Fibroblast of the aortic adventitia (primary cell): ENCODE measurements at places on chromosomes 5 and 9.

- DNase-seq = no peak
Observed at GRCh38 chr5:91319667-91320066, 63.5 kb downstream of the ARRDC3 start.

DNA sequence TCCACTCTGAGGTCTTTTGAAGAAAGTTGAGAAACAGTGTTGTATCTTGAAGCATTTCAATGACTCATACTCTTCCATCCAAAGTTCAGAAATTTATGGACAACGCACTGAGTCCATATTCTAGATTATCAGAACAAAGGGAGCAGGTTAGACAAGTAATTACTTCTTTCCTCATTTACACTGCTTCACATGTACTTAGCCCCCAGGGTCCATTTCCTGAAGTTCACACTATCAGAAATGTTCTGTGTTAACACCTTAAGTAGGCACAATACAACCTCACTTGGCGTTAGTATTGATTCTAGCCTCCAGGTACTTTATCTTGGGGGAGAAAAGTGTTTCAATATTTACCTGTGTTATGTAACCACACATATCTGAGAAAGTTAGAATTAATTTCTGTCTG, 487.9 kb upstream of the DMAC1 start:
- no peak for DNase-seq

DNA sequence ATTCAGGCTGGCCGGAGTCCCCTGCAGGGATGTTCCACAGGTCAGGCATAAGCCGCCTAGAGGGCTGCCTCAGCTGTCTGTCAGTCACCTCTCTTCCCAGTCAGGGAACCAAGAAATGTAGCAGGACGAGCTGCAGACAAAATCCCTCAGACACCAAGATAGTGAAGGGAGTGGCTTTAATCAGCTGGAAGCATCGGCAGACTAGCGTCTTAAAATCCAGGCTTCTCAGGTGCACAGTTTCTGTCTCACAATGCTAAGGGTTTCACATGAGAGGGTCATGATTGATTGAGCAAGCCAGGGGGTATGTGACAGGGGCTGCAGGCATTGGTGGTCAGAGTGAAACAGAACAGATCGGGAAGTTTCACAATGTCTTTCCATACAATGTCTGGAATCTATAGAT, 247.2 kb downstream of the CDH10 start:
- DNase-seq = no peak

- no peak for DNase-seq
Observed at GRCh38 chr9:95193067-95193466, 124.4 kb downstream of the FANCC start.

- DNase-seq = no peak
Observed at GRCh38 chr9:126839301-126839700, 21.1 kb upstream of the ZBTB34 start.

GRCh38 chr5:10984021-10984715, 223.1 kb upstream of the DAP start:
- DNase-seq = no peak

DNA sequence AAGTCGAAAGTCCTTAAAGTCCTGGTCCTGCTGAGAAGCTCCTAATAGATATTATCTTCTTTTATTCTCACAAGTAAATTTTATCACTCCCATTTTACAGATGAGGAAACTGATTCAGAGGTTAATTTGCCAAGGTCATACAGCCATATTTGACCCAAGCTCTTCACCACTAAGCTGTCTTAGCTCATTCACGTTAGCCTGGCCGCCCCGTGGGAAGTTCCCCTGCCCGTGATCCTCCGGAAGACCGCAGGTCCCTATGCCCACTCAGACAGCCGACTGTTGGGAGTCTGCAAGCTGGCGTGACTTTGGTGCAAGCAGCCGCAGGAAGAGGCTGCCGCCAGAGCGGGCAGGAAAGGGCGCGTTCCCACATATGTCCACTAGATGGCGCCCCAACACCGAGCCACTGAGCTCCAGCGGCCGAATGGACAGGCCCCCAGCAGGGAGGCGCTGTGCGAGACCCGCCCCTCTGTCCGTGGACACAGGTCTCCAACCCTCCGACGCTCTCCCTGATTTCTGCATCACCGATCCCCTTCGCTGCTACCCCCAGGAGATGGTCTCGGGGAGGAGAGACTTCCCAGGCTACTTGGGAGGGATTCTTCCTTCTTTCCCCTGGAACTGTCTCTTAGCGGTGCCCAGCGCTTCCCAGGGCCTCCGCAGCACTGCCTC, 10.0 kb upstream of the ARAP3 start:
- DNase-seq = peak; percentile 71

DNA sequence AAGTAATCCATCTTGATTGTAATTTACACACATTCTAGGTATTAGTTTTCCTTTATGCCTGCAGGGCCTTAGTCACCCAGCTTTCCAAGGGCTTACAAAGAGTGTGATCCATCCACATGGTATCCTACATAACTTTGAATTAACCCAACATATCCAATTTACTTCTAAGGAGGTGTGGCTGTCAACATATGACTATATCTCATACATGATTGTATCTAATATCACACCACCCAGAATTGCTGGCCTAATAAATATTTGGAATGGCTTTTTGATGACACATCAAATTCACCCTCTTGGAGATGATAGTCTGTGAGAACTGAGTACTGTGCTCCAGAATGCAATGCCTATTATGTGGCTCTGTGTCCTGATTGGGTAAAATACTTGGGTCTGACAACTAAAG, 363.3 kb upstream of the GRIN3A start:
- no peak for DNase-seq

- peak; percentile 80 for DNase-seq
Observed at GRCh38 chr5:32710550-32711361, at the start of gene NPR3. NPR3 (plus strand) TSS chr5:32711321; CDS start chr5:32711777, 456 bp downstream.

GRCh38 chr5:168707716-168708695, 128.8 kb upstream of the PANK3 start:
- no peak for DNase-seq

- DNase-seq = peak; percentile 41
Observed at GRCh38 chr5:125142458-125142857, 396.0 kb upstream of the ZNF608 start.

DNA sequence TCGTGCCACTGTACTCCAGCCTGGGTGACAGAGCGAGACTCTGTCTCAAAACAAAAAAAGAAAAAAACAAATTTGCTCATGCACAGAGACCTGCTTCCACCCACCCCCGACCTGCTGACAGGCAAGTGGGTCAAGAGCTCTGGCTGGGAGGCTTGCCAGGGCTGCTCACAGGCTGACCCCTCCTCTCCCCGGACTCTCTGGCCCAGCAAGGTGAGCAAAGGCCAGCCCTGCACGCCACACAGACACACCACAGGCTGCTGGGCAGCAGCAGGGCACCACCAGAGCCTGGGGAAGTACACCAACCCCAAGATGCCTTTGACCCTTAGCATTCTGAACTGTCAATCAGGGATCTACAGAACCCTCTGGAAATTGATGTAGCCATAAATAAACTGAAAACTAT, 29.2 kb downstream of the NSUN2 start:
- no peak for DNase-seq

GRCh38 chr5:56278335-56278753, 45.2 kb upstream of the ANKRD55 start:
- DNase-seq = peak; percentile 14

DNA sequence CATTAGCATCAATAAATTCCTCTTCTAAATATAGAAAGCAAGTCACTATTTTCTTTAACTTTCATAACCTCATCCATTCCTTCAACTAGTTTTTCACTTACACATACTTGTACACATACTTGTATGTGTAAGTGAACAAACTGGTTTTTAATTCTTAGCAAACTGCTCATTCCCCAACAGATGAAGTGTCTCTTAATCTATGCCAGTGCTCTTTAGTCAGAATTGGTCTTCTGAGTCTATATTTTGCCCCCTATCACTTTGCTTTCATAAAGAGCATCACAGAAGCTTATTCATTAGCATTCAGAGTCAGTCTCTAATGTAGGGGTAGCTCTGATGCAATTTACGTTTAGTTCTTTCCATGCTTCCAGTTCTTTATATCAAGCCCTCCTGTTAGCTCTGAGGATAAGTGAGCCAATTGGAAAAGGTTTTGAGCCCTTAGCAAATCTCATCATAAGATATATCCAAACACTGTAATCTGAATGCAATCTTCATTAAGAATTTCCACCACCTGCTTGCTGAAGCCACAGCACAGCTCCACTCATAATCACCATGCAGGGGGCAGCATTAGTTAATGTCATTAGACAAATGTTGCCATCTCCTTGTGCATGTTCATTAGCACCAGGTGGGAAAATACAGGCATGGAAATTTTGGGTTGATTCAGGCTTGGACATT, 178.5 kb upstream of the SLC24A2 start:
- no peak for DNase-seq

- DNase-seq = no peak
Observed at GRCh38 chr9:98925956-98926355, 17.8 kb upstream of the COL15A1 start.

- no peak for DNase-seq
Observed at GRCh38 chr9:16954040-16954439, 83.6 kb upstream of the BNC2 start.

- DNase-seq = no peak
Observed at GRCh38 chr9:129866394-129867135, 31.3 kb downstream of the USP20 start.

DNA sequence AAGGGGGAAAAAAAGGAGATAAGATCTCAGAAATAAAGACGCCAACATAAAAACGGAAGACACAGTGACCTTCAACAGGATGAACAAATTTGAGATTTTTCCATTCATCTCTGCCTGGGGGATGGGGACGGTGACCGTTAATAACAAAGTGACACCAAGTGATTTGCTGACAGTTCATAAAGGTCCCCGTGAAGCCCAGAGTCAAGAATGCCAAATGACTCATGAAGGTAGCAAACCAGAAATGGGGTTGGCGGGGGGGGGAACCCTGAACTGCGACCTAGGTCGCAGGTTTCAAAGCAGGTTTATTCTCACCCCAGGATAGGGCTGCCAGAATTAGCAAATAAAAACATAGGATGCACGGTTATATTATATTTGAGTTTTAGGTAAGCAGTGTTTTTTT, 21.1 kb upstream of the SHB start:
- no peak for DNase-seq

GRCh38 chr5:1743061-1743768, 56.4 kb downstream of the MRPL36 start:
- DNase-seq = no peak

DNA sequence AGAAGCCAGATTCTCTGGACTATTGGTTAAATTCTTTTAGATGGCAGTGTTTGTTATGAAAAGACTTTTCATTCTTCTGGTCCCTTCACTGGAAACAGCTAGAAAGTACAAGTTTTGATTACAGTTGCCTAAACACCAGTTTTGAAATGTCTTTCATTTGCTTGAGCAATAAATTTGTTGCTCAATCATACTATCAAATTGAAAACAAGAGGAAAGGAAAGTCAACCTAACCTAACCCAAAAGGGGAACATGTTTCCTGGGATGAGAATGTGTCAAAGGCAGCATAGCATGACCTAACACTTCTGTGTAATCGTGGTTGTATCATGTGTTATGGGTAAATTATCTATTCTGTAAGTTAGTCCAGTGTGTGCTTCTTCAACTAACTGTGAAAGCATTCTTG, 213.2 kb downstream of the TMC1 start:
- no peak for DNase-seq

DNA sequence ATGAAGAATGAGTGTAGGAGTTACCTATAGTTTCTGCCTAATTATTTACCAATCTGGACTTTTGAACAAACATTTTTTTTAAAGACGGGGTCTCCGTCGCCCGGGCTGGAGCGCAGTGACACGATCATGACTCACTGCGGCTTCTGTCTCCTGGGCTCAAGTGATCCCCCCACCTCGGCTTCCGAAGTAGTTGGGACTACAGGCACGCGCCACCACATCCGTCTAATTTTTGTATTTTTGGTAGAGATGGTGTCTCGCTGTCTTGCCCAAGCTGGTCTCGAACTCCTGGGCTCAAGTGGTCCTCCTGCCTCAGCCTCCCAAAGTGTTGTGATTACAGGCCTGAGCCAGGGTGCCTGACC, 1.5 kb downstream of the CTNNA1 start:
- no peak for DNase-seq

- no peak for DNase-seq
Observed at GRCh38 chr5:87836696-87837095, 424.0 kb upstream of the CCNH start.

- DNase-seq = no peak
Observed at GRCh38 chr5:53814819-53815218, 254.4 kb downstream of the NDUFS4 start.

- no peak for DNase-seq
Observed at GRCh38 chr5:45507178-45507577, 189.0 kb downstream of the HCN1 start.

DNA sequence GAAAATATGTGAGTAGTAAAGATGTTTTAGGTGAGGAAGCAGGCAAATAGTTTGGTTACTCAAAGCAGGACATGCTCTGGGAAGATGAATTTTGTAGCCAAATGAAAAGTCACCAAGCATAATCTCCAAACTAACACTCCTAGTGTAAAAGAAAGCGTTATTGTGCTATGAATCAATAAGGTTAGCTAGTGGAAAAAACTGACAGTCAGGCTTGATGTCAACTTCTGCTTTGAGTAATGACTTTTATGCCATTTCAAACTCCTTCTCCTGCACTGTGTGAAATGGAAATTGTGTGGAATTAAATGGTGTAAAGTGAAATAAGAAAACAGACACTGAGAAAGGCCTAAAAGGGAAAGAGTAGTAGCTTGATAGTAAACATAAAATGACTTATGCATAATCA, 637.2 kb upstream of the DMAC1 start:
- DNase-seq = no peak

- no peak for DNase-seq
Observed at GRCh38 chr5:153030755-153031725, 459.4 kb upstream of the GRIA1 start.

DNA sequence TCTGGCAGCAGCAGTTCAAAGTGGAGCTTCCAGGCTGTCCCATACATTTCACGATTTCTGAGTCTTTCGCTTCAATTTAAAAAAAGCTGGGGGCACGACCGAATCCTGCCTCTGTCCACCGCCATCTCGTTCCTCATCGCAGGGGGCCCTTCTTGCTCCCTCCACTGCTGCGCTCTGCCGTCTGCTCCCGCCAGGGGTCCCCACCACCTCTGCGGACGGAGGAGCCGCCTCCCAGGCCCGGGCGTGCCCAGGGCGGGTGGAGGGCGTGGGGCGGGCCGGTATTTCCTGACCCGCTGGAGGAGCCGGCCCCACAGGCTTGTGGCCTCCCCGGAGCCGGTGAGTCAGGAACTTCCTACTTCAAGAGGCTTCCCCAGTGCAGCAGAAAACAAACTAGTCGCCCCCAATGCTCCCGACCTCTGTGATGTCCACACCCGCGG, 50.4 kb downstream of the USP20 start:
- DNase-seq = peak; percentile 89
